Calu3 (cell line): ENCODE measurements at places on chromosomes 1 and 21. TPM values are rescaled to one million over a fixed set of nuclear protein-coding genes. Genes with fewer than 3 reads are reported as not detected.

DNA sequence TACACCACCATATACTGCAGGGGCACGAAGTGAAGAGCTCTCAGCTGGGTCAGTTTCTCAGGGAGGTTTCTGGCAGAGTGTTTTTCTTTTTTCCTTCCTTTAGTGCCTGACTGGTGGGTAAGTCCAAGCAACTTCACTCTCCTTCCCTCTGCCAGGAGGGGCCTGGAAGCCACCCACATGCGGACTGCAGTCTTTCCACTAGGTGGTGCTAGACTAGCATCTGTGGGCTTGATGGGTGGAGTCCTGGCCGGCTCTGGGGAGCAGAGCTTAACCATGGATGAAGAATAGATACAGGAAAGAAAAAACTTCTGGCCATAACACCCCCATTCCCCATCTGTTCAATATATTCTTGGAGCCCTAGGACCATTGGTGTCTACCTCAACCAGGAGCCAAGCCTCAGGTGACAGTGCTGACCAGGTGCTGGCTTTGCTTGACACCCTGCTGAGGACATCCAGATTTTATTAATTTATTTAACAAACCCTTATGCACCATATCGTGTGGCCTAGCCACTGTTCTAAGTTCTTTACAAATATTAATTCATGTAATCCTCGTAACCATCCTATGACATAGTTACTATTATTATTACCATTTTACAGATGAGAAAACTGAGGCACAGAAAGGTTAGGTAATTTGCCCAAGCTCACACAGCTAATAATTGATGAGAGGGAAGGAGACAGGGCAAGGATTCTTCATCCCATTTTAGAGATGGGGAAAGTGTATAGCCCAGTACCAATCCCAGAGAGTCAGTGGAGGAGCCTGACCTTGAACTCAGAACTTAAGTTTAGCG, 126.7 kb upstream of the CSF3R start:
- peak; percentile 73 for DNase-seq

- DNase-seq = no peak
Measured at GRCh38 chr1:64124704-64125440, 78.6 kb upstream of the UBE2U start.

DNA sequence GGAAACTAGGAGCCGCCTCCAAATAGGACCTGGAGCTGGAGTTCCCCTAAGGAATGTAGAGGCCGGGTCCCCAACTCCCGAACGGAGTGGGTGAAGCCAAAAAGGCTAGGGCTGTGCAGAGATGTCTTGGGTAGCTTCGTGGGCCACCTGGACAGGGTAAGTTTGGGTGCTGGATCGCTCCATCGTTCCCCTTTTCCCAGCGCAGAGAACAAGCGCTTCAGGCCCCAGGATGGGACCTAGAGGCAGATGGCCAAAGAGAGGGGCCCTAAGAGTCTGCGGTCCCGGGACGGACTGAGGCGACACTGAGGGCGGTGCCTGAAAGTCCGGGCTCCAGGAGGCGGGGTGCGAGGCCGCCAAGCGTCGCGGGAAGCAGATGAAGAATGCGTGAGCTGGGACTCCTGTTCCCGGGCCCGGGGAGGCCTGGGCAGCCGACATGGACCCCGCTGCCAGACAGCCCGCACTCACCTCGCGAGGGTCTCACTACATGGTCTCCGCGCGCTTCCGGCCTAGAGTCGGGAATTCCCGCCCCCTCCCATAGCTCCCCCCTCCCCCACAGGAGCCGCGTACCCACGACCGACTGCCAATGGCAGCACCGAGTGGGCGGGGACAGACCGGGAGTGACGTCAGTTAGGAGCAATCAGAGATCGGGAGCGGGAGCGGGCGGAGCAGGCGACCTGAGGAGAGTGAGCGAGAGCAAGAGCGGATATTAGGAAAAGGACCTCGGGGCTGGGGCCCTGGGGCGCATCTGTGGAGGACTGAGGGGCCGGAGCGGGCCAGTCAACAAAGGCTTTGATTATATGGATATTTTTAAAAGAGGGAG, at the start of gene SLC39A1:
SLC39A1 (minus strand) TSS at position 508 of the 820 bp plus-strand sequence. CDS start 822 bp downstream, outside the sequence.
- peak; percentile 99 for DNase-seq

The CD1B gene
- not detected in 2 replicates for total RNA-seq

DNA sequence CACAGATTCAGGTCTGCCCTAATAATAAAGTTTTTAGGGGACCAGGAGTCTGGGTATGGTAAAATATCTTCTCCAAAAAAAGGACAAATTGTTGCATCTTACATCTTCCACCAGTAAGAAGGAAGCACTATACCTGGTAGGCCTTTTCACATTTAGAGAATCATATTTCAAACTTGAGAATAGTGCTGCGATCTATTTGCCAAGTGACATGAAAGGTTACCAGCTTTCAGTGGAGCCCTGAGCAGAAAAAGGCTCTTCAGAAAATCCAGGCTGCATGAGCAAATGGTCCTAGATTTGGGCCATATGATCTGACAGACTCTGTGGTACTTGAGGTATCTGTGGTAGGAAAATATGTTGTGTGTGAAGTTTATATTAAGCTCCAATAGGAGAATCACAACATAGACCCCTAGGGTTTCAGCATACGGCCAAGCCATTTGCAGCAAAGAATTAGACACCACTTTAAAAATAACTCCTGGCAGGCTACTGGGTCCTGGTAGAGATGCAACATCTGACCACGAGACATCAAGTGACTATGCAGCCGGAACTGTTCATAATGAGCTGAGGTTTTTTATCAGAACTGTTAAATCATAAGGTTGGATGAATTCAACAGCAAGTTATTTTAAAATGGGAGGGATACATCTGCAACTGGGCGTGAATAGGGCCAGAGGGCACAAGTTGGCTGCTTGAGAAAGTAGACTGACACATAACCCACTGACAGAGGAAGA, 38.6 kb upstream of the CCDC190 start:
- no peak for DNase-seq
